Stomach (tissue), 19 donors: ENCODE measurements at places on chromosomes 7 and 10. TPM values are rescaled to one million over a fixed set of nuclear protein-coding genes. Genes with fewer than 3 reads are reported as not detected.

CCDC3 gene
- 11.0 TPM for polyA plus RNA-seq

DNA sequence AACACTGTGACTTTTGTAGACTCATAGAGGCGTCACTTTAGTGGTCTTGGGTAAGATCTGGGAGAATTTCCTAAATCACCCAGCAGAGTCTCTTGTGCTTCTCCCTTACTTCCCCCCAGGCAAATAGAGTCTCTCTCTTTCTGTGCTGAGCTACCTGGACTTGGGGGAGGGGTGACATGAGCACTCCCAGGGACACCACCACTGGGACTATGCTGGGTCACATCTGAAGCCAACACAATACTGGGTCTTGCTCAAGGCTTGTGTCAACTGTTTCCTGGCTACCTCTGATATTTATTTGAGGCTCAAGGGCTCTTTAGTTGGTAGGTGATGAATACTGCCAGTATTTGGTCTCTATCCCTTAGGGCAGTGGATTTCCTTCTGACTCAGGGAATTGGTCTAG, 214.6 kb upstream of the TPK1 start:
- DNase-seq, result no peak

EIF3B gene
- polyA plus RNA-seq, result 88.3 TPM

FAM204A gene
- 30.8 TPM for polyA plus RNA-seq

DNA sequence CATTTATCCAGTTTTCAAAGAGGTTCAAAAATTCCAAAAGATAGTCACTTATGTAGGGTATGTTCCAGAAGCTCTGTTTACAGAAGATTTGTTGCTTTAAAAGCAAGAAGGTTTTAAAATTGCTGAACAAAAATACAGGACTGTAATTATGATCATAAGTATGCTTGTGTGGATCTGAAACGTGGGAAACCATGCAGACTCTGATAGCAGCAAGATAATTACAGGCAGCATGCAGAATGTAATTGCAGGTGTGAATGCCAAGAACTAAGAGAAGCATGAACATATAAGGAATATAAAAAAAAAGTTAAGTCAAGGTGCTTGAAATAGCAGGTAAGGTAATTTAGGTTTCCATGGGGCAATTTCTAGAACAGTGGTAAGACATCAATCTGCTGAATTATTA, 405.7 kb downstream of the ARL4A start:
- no peak for DNase-seq

SPRN gene
- polyA plus RNA-seq, result not detected

GRCh38 chr7:54907981-54908380, 110.8 kb upstream of the EGFR start:
- no peak for DNase-seq

DNA sequence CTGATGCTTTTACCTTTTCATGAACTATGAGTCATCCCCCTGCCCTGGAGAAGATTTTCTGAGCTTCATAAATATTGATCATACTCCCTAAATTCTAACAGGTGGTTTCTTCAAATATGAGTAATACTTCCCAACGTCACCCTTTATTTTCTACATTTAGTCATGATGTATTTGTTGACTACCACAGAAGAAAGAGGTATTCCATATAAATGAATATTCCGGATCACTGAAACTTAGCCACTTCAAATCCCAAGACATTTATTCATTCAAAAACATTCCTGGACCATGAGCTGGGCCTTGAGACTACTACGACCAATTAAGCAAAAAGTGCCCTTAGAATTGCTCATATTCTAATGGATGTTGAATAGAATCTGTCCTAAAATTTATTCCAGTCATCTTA, 395.8 kb upstream of the NPVF start:
- no peak for DNase-seq

DNA sequence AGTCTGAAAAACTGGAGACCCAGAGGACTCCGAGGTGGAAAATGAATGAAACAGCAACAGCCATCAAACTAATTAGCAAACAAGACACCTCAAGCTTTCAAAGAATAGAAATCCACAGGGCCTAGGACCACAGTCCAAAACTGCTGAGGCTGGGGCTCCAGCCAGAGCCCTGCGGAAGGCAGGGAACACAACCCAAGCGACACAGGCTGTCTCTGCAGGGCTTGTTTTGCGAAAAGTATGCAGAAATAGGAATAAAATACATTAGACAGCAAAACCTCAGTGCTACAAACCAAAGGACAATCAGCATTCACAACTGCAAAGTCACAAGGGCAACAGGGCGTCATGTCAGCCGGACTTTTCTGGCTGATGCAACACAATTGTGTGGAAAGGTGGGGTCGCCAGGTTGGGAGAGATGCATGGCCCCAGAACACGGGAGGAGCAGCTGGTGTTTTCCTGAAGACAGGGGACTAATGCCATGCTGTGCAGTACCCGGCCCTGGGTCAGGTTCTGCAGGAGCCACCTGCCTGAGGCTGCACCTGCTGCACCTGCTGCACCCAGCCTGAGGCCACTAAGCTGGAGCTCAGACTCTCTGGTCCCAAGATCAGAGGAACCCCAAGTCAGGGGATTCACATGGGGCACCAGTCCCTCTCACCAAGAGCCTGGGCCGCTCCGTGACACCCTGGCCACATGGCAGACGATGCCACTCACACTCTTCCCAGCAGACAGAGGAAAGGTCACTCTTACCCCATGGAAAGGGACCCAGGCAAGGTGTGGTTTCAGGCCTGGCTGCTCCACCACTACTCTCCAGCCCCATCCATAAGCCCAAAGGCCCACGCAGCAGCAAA, 74.2 kb downstream of the MAD1L1 start:
- DNase-seq, result no peak

DNA sequence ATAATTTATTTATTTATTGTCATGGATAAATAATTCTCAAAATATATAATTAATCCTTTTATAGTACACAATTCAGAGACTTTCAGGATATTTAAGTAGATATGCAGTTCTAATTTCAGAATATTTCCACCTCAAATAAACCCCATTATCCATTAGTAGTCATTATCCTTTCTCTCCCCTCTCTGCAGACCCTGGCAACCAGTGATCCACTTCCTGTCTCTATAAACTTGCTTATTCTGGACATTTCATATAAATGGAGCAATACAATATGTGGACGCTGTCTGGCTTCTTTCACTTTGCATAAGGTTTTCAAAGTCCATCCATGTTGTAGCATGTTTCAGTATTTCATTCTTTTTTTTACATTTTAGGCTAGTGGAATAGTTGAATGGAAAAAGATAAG, 230.2 kb downstream of the FZD1 start:
- peak; percentile 13 for DNase-seq
